Heart left ventricle (tissue), 16 donors: ENCODE measurements at places on chromosomes 2 and 18. TPM values are rescaled to one million over a fixed set of nuclear protein-coding genes. Genes with fewer than 3 reads are reported as not detected.

TNP1 gene
- not detected for polyA plus RNA-seq

- no peak for DNase-seq
These were observed 35.5 kb upstream of the C1D start for GRCh38 chr2:68098291-68098797.

UGT1A3 gene
- not detected for polyA plus RNA-seq

POTEF gene
- not detected for polyA plus RNA-seq

DNA sequence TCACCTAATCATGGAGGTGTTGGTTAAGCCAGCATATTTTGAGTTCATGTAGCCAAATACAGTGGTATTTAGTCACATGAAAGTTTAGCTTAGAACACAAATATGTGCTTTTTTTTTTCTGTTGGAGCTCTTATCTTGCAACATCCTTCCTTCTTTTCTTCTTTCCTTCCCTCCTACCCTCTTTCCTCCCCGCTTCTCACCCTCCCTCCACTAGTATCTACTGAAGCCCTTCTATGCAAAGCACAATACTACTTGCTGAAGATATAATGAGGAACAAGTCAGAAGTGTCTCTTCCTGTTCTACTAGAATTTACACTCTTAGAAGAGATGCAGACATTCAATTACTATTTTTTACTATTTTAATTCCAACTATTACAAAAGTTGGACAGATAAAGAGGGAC is 105.0 kb upstream of the ITGA4 start:
- DNase-seq = no peak

- DNase-seq = no peak
These were observed 144.5 kb downstream of the CYP26B1 start for GRCh38 chr2:72003124-72003523.

MAP3K19 gene
- not detected for polyA plus RNA-seq

DNA sequence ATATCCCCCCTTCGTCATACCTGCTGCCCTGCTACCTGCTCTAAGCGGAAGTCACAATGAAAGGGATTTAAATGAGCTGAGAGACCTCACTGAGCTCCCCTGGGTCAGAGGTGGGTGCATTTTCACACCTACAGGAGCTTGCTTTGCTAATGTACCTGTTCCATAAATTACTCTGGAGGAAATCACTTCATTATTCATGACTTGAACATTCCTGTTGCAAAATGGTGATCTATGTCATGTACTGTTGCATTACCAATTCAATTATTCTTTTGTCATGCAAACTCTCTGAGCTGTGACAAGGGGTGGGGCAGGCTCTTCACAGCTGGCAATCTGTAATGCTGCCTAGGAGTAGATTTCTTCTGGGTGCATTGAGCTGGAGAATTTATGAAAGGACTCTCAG is 761.3 kb downstream of the TSN start:
- DNase-seq = no peak

RAX gene
- polyA plus RNA-seq = not detected

GRCh38 chr2:205698286-205699268 is 16.3 kb downstream of the NRP2 start:
- no peak for DNase-seq

- no peak for DNase-seq
These were observed 98.6 kb downstream of the IRS1 start for GRCh38 chr2:226701052-226701451.

ADAM23 gene
- 34.1 TPM for polyA plus RNA-seq

DNA sequence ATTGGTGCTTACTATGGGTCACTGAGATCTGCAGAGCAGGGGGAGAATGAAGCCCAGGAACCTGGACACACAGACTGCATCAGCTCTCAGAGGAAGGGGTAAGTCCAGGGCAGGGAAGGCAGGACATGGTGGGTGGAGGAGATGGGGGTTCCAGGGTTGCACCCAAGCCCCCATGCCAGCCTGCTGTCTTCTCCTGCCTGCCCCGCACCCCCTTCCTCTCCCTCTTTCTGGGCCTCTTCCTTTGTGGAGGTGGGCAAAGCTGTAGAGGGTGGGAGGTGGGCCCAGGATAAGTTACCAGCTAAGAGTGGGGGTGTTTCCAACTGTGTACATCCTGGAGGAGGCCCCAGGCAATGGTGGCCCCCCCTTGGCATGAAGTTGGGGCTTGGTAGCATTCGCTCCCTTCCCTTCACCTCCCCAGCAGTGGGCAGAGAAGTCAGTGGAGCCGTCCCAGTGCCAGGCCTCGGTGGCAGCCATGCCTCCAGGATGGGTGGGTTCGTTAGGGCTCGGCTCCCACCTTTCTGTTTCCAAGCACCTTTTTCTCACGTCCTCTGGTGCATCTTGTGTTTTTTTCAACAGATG is 132.2 kb downstream of the CLIP4 start:
- no peak for DNase-seq

GPR45 gene
- not detected for polyA plus RNA-seq

- DNase-seq = no peak
These were observed 48.0 kb downstream of the QPCT start for GRCh38 chr2:37392428-37392827.

- DNase-seq = no peak
These were observed 132.5 kb downstream of the CSRNP3 start for GRCh38 chr2:165601928-165602521.

GRCh38 chr2:12194968-12195367 is 448.5 kb downstream of the LPIN1 start:
- DNase-seq = no peak

- no peak for DNase-seq
These were observed 24.1 kb downstream of the IGFBP2 start for GRCh38 chr2:216657086-216657855.

GALR1 gene
- polyA plus RNA-seq = 0.01 TPM

GRCh38 chr2:150127346-150127990 is 360.0 kb downstream of the RND3 start:
- DNase-seq = no peak

CAPN13 gene
- not detected for polyA plus RNA-seq

OTOS gene
- polyA plus RNA-seq = not detected

LYPD1 gene
- polyA plus RNA-seq = 0.33 TPM

DNA sequence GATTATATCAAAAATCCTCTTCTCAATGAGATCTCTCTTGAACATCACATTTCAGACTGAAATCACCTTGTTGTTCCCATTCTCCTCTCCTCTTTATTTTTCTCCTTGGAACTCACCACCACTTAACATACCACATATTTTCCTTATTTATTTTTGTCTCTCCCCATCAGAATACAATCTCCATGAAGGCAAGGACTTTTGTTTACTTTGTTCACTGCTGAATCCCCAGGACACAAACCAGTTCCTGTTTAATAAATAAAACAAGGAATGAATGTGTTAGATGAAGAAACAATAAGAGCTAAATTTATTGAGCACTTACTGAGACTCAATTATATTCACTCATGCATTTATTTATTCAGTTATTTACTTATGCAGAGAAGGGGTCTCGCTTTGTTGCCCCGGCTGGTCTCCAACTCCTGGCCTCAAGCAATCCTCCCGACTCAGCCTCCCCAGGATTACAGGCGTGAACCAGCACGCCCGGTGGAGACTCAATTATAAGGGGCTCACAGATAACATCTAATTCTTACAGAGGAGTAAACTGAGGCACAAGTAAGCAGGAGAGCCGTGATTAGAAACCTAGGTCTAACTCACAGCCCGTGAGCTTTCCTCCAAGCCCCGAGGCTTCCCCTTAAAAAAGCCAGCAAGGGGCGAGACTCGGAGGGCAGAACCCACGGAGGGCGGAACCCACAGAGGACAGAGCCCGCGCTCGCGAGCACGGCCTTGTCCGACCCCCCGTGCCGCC is 616 bp upstream of the TAF1B start:
- no peak for DNase-seq

MYO5B gene
- 0.75 TPM for polyA plus RNA-seq

DNA sequence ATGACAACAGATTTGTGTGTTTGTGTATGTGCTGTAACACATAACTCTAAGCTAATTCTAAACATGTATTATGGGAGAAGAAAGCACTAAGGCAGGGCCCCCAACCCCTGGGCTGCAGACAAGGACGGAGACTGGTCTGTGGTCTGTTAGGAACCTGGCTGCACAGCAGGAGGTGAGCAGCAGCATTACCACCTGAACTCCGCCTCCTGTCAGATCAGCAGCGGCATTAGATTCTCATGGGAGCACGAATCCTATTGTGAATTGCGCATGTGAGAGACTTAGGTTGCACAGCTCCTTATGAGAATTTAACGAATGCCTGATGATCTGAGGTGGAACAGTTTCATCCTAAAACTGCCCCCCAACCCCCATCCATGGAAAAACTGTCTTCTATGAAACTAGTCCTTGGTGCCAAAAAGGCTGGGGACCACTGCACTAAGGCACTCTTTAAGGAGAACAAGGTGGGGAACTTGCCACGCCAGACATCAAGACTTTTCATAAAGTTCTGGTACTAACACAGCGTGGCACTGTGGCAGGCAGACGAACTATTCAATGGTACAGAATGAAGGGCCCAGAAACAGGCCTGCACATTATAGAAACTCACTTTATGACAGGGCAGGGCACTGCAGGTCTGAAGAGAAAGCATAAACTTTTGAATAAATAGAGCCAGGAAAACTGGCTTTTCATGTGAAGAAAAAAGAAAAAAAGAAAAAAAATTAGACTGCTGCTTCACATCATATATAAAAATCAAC is 14.0 kb downstream of the REEP1 start:
- DNase-seq = no peak

RESP18 gene
- not detected for polyA plus RNA-seq

- no peak for DNase-seq
These were observed 223.8 kb upstream of the SPRED2 start for GRCh38 chr2:65656160-65656718.

SERPINB11 gene
- not detected for polyA plus RNA-seq

DNA sequence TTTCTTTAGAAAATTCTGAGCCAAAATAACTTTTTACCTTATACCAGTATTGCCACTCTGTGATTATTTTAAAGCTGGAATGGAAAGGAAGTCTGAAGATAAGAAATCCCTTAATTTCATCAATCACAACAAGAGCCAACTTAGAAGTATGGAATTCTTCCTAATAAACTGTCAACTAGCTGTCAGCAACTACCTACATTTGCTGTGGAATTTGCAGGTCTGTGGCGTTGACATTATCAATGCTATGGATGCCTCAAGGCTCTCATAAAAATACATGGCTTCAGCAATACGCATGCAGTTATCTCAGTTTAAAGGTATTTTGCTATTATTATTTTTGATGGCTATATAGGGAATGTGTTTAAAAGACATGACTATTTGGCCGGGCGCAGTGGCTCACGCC is 108.5 kb downstream of the ABCA12 start:
- no peak for DNase-seq

DNA sequence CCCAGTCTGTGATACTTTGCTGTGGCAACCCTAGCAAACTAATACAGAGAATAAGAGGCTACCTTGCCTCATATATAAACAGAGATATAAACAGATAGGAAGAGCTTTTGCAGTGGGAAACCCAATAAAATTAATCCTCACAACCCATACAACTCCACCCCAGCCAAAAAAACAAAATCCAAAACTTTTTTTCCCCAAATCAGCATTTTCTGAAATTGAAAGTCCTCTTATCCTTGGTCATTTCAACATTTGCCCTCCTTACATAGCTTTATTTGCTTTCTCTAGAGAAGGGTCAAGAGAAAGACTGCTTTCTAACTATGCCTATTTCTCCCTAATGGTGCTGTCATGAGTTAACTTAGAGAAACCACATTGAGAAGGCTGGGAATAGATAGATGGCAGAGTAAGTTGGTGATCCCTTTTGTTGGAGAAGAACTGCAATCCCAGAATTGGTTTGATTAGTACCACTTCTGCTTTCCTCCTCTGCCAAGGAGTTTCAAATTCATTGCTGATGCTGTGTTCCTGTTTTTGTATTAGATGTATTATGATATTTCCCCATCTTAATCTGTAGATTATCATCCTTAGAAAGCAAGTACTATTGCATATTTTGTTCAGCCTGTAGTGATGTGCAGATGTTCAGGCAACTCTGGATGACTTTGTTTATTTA is 76.5 kb upstream of the B3GNT2 start:
- no peak for DNase-seq

- DNase-seq = no peak
These were observed 44.7 kb upstream of the SNED1 start for GRCh38 chr2:240953426-240954410.

DNA sequence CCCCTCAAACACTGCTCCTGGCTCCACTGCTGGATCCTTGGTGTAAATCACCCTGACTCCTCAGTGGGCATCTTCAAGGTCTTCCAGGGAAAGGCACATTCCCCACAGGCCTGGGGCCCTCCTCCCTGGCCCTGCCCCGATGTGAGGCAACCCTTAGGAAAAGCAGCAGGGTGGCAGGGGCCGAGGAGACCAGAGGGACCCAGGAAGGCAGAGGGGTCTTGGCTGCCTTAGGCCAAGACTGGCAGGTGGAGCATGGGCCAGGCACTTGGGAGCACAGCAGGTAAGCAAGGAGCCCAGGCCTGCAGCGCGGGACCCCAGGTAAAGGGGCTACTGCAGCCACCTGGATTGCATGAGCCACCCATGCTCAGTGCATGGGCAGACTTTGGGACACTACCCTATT is 96.9 kb downstream of the GYPC start:
- no peak for DNase-seq

FTCDNL1 gene
- polyA plus RNA-seq = 0.75 TPM

- no peak for DNase-seq
These were observed 24.7 kb upstream of the SERPINB5 start for GRCh38 chr18:63451799-63452660.

CXCR4 gene
- 4.3 TPM for polyA plus RNA-seq

DNA sequence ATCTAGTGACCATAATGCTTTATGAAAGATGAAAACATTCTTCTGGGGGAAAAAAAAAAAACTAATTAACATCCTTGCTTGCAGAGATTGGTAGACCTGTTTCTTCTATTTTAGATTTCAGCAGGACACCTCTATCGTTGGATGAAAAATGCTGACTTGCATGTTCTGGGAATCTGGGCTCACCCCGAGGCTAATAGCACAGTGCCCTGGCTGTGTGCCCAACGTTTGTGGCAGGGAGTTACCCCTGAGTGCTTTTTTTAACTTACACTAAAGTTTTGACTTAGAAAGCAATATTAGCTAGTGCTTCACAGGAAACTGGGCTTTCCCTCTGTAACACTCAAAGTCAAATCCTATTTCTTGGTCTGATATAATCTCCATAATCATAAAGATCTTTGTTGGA is 233.2 kb downstream of the SLC8A1 start:
- peak; percentile 63 for DNase-seq

DNA sequence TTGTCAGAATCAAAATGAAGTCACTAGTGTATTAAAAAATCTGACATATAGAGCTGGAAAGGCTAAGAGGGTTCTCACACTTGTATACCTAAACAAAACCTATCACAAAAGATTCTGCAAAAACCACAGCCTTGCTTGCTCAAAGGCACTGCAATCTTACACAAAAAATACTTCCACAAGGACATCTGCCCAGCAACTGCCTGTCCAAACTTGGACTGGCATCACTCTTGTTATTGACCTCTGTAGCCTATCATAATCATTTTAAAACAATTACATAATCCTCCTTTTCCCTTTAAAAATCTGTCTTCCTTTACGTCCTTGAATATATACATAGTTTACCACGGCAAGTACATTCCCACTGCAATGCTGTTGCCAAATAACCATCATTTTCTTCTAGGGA is 19.9 kb downstream of the CHMP3 start:
- no peak for DNase-seq

AKAIN1 gene
- not detected for polyA plus RNA-seq

GRCh38 chr2:85775406-85776381 is 21.9 kb downstream of the ATOH8 start:
- DNase-seq = no peak

NGEF gene
- 0.15 TPM for polyA plus RNA-seq

ANTXR1 gene
- polyA plus RNA-seq = 5.8 TPM
